ENCODE measurements at places on chromosomes 11 and 22.

DNA sequence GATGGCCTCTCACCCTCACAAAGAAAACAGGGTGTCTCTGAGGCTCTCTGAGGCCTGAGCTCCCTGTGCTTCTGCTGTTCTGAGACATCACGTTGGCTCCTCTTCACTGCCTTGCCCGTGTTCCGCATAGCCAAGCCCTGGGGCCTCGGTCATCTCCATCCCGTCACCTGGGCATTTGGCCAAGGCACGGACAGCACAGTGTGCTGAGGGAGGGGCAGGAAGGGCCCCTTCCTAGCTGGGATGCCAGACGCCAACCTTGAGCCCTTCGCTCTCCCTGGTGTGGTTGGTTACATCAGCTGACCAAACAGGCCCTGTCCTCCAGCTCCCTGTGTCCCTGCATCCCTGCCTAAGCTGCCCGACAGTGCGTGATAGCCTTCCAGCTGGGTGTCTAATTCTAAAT is 25.9 kb downstream of the MOV10L1 start:
- no peak for DNase-seq

DNA sequence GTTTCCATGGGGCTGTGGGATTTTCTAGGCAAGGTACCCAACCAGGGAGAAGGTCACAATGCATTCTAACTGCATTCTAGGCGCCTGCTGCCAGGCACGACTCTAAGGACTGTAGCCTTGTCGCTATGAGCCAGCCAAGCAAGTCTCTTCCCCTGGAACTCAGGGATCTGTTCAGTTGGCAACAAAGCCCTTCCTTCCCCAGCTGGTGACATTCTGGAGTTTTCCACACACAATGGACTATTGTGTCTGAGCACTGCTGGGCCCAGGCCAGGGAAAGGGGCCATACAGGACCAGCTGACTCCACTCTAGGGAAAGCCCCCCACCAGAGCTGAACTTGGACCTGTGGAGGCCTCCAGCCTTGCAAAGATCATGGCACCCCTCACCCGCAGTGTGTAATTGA is 116.8 kb downstream of the RRAS2 start:
- no peak for DNase-seq

GRCh38 chr11:35009944-35010342 is 93.5 kb downstream of the PDHX start:
- no peak for DNase-seq

DNA sequence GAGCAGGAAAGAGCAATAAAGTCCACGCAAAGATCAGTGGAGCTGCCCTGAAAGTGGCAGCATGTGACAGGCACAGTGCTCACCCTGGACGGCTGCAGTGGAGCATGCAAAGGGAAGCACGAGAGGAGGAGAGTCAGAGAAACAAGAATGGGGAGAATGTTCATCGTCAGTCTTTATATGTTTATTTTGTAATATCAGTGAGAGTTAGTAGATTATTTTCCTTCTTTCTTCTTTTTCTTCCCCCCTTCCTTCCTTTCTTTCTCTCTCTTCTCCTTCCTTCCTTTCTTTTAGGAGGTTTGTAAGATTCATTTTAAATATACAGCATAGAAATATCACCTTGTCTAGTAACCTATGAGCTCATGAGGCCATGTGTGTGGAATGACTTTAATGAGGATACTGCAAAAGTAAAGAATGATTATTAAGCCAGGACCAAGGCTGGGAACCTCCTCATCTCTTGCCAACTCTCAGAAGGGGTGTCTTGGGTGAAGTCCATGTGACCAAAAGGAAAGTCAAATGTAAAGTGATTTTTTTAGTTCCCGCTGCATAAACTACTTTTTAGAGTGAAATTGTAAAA is 321.1 kb downstream of the AASDHPPT start:
- no peak for DNase-seq

GRCh38 chr22:28817919-28818859 is 17.8 kb upstream of the XBP1 start:
- DNase-seq = peak; percentile 39

DNA sequence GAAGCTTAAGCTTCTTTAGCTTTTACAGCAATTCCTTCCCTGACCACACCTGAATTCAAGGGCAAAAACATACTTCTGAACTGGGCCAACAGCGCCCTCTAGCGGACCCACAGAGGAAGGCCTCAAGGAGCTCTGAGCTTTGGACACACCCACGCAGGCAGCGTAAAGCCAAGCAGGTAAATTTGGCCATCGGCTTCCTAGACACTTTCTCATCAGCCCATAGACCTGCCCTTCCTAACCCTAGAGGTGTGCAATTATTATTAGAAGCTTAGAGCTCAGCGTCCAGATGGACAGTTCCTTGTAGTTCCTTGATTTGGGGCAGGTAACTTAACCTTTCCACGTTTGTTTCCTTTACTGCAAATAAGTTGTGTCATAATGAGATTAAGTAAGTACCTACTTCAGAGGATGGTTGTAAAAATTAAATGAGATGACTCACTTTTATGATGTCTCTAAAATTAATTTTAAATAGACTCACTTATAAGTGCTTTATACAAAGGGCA is 25.7 kb upstream of the HMGXB4 start:
- DNase-seq = peak; percentile 81

GRCh38 chr22:41919357-41920224 is 4.7 kb upstream of the SHISA8 start:
- DNase-seq = peak; percentile 50

- peak; percentile 89 for DNase-seq
Measured at GRCh38 chr11:66081505-66081904, 11.4 kb downstream of the PACS1 start.

DNA sequence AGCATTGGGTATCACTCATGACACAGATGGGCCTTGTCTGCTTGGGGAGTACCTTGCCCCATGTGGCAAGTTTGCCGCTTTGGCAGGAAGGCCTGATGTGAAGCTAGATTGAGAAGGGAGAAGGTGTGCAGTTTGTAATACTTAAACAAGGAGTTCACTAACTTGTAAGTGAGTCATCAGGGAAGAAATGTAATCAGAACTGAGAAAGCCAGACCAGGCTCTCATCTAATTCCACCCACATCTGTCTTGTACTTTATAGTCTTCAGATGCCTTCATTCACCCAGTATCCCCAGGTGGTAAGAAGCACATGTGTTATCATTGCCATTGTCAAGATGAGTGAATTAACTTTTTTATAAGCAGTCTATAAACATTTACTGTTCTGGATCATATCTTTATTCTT is 116.0 kb upstream of the DDI1 start:
- DNase-seq = no peak

DNA sequence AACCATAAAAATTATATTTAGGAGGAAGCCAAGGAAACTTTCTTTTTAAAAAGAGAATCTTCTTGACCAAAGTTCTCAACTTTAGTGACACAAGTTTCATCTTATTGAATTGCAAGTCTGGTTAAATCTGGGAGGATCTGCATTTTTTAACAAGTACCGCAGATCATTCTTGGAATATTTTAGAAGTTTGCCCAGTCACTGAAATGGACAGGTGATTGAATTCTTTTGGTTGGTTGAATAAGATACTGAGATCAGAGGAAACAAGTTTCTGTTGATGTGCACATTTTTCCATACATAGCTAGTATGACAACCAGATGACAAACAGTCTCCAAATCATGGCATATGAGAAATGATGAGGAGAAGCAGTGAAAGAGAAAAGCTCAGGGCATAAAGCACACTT is 50.2 kb downstream of the SLN start:
- no peak for DNase-seq

GRCh38 chr11:8545698-8546366 is 48.2 kb downstream of the STK33 start:
- DNase-seq = no peak

- no peak for DNase-seq
Measured at GRCh38 chr11:93034031-93034722, 64.7 kb downstream of the MTNR1B start.

DNA sequence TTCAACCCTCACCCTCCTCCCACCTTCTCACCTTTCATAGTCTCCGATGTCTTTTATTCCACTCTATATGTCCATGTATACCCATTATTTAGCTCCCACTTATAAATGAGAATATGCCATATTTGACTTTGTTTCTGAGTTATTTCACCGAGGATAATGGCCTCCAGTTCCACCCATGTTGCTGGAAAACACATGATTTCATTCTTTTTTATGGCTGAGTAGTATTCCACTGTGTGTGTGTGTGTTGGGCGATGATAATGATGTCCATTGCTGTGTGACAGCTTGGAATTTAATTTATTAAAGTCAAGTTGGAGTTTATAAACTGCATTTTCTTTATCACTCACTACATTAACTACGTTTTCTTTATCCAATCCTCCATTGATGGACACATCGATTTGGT is 3.2 kb upstream of the HINFP start:
- no peak for DNase-seq

- DNase-seq = peak; percentile 72
Measured at GRCh38 chr11:65116370-65117205, 913 bp downstream of the ZNHIT2 start.

- DNase-seq = no peak
Measured at GRCh38 chr22:45008751-45009605, 827 bp downstream of the PHF21B start.

GRCh38 chr11:103111400-103111799 is 2.2 kb downstream of the DYNC2H1 start:
- DNase-seq = no peak

DNA sequence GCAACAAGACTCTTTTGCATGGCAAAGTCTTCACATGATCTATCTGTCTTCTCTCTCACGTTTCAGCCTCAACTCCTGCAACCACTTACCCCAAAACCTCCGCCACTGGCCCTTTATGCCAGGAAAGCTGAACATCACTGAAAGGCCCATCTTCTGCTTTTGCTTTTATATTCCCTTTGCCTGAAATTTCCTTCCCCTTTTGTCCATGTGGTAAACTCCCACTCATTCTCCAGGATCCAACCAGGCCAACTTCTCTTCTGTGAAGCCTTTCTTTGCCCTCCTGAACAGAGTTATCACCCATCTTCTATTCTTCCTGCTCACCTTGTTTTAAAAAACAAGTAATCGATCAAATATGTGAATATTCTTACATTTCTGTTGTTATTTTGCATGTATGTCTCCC is 117.8 kb downstream of the WNT11 start:
- DNase-seq = no peak

- no peak for DNase-seq
Measured at GRCh38 chr11:33620423-33621171, 80.0 kb downstream of the C11orf91 start.
